ENCODE measurements at places on chromosomes 4 and X.

DNA sequence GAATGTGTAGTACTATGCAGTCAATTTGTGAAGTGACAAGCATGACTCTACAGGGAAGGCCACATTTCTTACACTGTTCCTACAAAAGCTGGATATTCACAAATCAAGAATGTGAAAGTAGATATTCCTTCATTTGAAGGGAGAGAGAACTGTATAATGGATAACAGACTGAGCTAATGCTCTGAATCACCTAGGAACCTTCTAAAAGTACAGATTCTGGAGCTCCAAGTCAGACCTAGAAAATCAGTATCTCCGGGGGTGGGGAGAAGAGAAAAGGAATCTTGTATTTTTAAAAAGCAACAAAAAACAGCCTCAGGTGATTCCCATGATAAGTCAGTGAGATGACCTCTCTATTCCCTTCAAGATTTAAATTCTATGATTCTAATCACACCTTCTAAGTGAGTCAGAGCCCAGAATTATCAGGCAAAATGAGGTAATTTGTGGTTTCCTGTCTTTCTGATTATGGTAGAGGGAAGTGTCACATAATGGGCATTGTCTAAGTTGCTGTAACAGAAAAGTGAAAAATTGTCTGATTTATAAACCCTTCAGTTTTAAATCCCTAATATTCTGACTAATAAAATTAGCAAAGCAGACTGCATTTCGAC lies 80.9 kb downstream of the IL21 start:
- DNase-seq: no peak

GRCh38 chrX:56385336-56385735 lies 153.2 kb downstream of the KLF8 start:
- no peak for DNase-seq

DNA sequence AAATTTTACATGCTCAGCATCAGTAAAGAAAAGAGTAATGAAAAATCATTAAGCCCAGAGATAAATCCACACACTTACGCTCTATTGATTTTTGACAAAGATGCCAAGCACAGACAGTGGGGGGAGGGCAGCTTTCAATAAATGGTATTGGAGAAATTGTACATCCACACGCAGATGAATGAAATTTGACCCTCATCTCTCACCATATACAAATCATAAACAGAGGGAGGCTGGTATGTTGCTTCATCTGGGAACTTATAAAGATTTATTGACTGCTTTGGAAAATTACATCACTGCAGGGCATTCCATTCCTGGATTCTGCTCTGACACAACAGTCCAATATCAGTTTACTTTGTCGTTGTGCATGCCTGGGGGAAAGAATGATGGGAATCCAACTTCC lies 58.4 kb upstream of the XAGE1A start:
- DNase-seq: no peak

- DNase-seq: no peak
These were observed 76.2 kb upstream of the UNC5C start for GRCh38 chr4:95625020-95625419.

GRCh38 chrX:7028246-7028645 lies 119.3 kb upstream of the STS start:
- DNase-seq: no peak

DNA sequence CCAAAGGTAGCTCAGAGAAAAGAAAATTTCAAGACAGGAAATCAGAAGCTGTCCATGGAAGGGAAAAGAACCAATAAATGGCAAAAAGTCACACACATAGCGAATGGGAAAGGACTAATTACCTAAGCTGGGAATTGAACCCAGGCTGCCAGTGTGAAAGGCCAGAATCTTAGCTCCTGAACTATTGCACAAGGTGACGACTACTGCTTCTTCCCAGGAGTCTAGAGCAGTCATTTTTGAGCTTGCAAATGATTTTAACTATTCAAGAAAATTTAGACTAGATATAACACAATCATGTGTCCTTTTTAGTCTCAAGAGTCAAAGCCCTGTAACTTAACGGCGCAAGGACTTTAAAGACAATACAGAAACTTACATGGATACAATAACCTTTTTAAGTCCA lies 34.1 kb upstream of the ZNF81 start:
- no peak for DNase-seq

DNA sequence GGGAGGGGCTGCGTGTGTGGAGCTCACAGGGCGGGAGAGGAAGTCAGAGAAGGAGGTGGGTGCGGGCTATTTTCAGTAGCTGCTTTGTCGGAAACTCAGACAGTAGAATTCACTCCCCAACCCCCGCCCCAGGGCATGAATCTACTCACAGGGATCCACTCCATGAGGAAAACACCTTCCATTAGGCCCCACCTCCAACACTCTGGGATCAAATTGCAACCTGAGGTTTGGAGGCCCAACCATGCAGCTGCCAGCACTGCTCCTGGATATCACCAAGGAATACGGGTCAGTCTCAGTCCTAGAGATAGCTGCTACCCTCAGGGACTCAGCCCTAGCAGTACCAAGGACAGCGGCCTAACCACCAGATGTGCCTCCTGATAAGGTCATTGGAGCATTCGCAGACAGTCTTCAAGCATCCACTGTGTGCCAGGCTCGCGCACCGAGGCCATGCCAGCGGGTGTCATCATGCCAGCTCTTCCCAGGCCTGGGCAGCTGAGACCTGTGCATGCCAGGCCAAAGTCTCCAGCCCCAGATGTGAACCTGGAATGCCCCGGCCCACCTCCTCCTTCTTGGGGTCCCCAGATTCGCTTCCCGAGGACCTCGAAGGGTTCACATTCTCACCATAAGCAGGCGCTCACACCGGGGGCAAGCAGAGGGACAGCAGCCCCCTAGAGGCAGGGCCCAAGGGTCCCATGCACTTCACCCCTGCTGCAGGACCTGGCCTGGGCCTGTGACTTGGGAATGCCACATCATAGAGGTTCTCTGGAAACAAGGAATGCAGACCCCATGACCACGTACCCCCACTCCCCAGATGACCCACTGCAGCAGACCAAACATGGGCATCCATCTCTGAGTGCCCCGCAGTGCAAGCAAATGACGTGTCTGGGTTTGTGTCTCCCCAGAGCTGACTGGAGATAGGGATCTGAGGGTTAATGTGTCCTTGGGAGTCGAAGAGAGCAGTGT lies 102.3 kb downstream of the ADRA2C start:
- peak; percentile 41 for DNase-seq

GRCh38 chr4:123206016-123206415 lies 190.6 kb upstream of the SPRY1 start:
- DNase-seq: no peak

- no peak for DNase-seq
These were observed 881 bp downstream of the LRCH2 start for GRCh38 chrX:115232933-115233496.

All from left renal cortex interstitium (tissue), 4 donors.